ENCODE measurements at places on chromosomes 1 and 21.

GRCh38 chr1:98794196-98794886, 132.8 kb downstream of the SNX7 start:
- H3K4me3 ChIP-seq: no peak overlapping the region
- peak; percentile 26 for DNase-seq
- H3K4me1 ChIP-seq: peaks cover 6% of the 10 kb centered on the region
- no peaks in the 10 kb centered on the region for H3K36me3 ChIP-seq
- no peaks in the 10 kb centered on the region for H3K27me3 ChIP-seq

GRCh38 chr1:94807742-94808491, 12.2 kb upstream of the SLC44A3 start:
- peaks cover 9% of the 10 kb centered on the region for H3K27me3 ChIP-seq
- H3K4me1 ChIP-seq: peaks cover 5% of the 10 kb centered on the region
- no peaks in the 10 kb centered on the region for H3K36me3 ChIP-seq
- DNase-seq: no peak
- H3K4me3 ChIP-seq: no peak overlapping the region

DNA sequence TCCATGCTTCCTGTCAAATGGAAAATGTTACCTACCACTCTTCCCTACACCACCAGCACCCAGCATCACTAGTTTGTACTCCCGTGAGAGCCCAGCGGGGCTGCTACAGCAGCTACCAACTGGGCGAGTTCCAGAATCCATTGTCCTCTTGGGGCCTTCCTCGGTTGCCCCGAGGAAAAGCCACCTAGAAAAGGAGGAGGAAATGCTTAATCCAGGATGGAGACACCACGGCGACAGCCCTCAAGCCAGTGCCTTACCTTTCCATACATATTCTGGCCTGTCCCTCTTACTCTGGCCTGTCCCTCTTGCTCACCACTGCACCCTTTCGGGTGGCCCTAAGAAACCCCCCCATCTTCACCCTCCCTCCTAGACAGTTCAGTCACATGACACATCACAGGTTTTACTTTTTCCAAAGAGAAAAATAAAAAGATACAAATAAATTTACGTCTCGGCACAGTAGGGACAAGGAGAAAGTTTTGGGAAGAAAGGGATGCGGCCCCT, 478 bp downstream of the RIT1 start:
- peaks cover 10% of the 10 kb centered on the region for H3K4me1 ChIP-seq
- peak; percentile 5 for DNase-seq
- peak overlapping the region; percentile 99 for H3K27ac ChIP-seq
- H3K4me3 ChIP-seq: peak overlapping the region; percentile 98
- no peaks in the 10 kb centered on the region for H3K27me3 ChIP-seq

- DNase-seq: peak; percentile 7
- H3K4me3 ChIP-seq: no peak overlapping the region
- H3K36me3 ChIP-seq: no peaks in the 10 kb centered on the region
- H3K27ac ChIP-seq: no peak overlapping the region
- no peaks in the 10 kb centered on the region for H3K27me3 ChIP-seq
Observed at GRCh38 chr1:101506541-101507164, 269.8 kb downstream of the S1PR1 start.

DNA sequence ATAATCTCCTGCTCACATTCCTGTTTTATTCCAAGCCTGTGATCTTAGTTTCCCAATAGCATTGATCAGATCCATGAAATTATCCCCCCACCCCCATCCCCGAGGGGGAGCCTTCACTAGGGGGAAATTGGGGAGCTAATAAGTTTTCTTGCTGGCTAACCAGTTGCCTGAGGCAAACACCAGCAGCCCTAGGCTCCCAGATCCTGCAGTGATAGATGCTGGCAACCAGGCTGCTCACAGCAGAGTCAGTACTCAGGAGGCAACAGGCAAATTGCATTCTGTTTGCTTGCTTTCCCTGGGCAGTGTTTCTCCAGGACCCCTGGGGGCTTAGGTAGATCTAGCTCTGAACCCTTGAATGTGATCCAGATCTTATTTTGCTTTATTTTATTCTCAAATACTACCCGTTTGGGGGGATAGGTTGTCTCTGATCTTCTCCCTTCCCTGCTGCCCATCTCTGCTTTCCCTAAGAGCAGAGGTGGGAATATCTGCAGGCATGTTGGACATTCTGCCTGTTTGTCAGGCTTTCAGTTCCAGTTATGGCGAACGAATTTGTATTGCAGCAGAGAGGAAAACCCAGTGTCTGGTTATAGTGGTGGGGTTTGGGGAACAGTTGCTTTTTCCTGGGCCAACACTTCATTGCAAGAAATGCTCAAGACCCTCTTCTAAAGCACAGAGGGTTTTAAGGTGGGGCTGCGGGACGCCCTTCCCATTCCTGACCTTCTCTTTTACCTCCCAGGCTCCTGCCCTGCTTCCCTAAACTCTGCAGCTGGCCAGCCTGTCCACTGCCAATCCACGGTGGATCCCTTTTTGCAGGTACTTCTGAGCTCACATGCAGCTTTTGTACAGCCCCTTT, 289.8 kb upstream of the PLXNA2 start:
- peaks cover 3% of the 10 kb centered on the region for H3K27me3 ChIP-seq
- H3K36me3 ChIP-seq: no peaks in the 10 kb centered on the region
- no peaks in the 10 kb centered on the region for H3K4me1 ChIP-seq
- H3K27ac ChIP-seq: no peak overlapping the region
- no peak for DNase-seq
- H3K4me3 ChIP-seq: no peak overlapping the region

DNA sequence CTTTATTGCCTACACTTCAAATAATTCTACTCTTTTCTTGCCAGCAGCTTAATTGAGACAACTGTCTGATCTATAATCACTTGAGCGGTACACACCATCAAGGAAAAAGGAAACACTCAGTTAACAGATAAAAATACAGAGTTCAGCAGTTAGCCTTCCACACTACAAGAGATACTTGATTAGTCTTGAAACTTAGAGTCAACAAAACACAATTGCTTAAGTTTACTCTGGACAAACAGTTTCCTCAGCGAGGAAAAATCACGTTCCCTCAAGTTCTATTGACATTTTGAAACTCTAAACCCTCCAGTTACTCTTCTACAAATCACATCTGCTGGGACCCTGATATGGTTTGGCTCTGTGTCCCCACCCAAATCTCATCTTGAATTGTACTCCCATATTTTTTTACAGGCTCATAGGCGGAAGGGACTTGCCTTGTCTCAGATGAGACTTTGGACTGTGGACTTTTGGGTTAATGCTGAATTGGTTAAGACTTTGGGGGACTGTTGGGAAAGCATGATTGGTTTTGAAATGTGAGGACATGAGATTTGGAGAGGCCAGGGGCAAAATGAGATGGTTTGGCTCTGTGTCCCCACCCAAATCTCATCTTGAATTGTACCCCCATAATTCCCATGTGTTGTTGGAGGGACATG, 140.4 kb downstream of the CDC7 start:
- no peak overlapping the region for H3K4me3 ChIP-seq
- H3K36me3 ChIP-seq: peaks cover 1% of the 10 kb centered on the region
- no peaks in the 10 kb centered on the region for H3K4me1 ChIP-seq
- DNase-seq: no peak
- peaks cover 8% of the 10 kb centered on the region for H3K27me3 ChIP-seq
- no peak overlapping the region for H3K27ac ChIP-seq

DNA sequence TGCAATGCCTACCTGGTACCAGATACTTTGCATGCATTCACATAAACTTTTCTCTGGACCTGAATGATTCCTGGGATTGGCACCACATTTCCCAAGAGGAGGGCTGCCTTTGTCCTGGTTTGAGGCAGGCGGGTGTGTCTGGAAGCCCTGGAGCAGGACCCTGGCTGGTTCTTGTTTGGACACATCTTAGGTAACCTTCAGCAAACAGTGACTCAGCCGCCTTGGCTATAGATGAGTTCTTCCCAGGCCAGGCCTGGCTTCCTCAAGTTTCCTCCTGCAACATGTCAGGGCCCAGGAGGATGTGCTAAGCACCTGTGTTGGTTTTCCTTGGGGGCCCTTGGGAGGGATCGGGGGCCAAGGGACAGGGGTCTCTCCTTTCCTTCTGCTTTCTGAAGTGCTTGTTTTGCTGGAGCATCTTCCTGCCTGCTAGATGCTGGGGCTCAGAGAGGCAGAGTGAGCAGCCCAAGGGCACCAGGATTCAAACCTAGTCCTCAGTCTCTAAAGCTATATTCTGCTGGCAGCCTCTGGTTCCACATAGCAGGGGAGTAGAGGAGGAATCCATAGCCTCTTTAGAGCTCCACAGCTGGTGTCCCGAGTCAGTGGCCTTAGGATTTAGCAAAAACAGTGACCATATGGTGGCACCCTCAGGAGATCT, 38.2 kb downstream of the PAX7 start:
- H3K27me3 ChIP-seq: peaks cover 37% of the 10 kb centered on the region
- DNase-seq: no peak

DNA sequence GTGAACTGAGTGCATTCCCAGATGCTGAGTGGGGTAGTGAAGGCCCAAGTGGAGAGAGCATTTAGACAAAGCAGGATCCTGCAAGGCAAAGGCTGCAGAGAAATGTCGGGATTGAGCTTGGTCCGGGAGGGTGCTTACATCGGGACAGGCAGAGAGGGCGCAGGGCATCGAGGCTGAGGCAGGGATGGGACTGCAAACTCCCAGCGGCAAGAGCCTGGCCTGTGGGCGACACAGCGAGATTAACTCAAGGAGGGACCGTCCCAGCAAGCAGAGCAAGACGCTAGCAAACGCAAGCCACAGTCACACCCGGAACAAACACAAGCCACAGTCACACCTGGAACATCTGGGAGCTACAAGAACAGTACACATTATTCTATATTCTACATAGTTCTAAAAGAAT, 537.5 kb downstream of the KIF26B start:
- no peak overlapping the region for H3K4me3 ChIP-seq
- peaks cover 4% of the 10 kb centered on the region for H3K36me3 ChIP-seq
- H3K27ac ChIP-seq: no peak overlapping the region
- no peaks in the 10 kb centered on the region for H3K4me1 ChIP-seq
- DNase-seq: no peak
- H3K27me3 ChIP-seq: peaks cover 11% of the 10 kb centered on the region

DNA sequence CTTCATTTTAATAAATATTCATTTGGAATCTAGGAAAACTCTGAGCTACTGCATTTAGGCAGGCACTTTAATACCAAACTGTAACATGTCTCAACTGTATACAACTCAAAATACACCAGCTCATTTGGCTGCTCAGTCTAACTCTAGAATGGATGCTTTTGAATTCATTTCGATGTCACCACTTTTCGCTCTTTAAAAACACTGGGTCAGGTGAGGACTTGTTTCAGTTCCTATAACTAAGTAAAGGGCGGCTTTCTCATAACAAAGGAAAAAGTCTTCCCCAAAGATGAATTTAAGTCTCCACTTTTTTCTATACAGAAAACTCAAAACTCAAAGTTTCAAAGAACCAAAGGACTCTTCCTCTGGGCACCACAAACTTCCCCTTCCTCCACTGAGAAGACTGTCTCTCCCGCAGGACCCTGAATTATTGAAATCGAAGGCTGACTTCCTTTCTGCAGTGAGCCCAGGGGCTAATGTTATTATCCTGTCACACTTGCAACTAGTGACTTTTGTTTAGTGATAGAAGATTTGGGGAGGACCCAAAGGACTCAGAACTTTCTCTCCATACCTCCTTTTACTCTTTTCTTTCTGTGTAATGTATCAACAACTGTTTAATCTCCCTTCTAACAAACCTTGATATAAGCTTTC, 9.7 kb upstream of the DHX9 start:
- H3K4me3 ChIP-seq: peak overlapping the region; percentile 62
- H3K27me3 ChIP-seq: peaks cover 4% of the 10 kb centered on the region
- H3K36me3 ChIP-seq: no peaks in the 10 kb centered on the region
- no peak for DNase-seq

DNA sequence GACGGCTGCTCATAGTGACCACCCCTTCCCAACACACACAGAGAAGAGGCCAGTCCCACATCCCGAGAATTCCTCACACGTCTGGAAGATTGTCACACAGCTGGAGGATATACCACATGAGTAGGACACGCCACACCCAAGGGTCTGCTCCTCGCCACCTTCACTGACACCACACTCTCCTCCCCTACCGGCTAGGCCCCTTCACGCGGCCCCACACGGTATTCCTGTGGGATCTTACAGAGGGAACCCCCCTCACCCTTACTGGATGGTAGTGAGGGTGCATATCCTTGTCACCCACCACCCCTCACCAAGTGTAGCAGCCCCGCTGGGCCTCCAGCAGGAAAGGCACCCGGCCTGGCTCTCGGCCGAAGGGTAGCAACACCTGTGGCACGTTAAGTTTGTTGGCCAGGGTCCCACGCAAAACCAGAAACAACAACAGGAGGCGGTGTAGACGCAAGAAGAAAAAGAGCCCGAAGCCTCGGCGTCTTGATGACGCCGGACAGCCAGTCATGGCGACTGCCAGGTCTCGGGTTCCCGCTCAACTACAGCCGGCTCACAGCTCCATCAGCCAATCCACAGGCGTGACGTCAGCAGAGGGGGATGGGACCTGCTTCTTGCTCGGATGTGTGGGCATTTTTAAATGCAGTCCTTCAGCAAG, at the start of gene NUP210L:
Gene NUP210L, minus strand, starts transcription at position 540 of the 658 bp plus-strand sequence.
- H3K27me3 ChIP-seq: no peaks in the 10 kb centered on the region
- H3K4me3 ChIP-seq: no peak within 1 kb of the TSS
- peaks cover 24% of the 10 kb centered on the region for H3K4me1 ChIP-seq
- peaks cover 43% of the 10 kb centered on the region for H3K36me3 ChIP-seq
- no peak for DNase-seq

DNA sequence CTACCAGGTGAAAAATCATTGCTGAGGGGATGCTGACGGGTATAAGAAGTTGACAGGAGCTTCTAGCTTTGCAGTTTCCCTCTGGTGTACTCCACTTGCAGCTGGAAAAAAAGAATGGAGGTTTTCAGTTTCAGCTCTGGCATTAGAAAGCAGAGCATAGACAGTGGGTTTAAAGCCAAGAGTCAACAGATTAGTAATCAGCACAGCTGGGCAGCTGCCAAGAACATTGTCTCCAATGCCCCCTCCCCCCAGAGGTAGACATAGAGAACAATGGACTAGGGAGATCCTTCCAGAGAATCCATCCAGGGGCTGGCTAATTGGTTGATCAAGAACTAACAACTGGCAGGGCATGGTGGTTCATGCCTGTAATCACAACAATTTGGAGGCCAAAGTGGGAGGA, 10.1 kb upstream of the ZBTB8B start:
- no peaks in the 10 kb centered on the region for H3K4me1 ChIP-seq
- DNase-seq: no peak
- no peak overlapping the region for H3K27ac ChIP-seq
- H3K4me3 ChIP-seq: no peak overlapping the region

DNA sequence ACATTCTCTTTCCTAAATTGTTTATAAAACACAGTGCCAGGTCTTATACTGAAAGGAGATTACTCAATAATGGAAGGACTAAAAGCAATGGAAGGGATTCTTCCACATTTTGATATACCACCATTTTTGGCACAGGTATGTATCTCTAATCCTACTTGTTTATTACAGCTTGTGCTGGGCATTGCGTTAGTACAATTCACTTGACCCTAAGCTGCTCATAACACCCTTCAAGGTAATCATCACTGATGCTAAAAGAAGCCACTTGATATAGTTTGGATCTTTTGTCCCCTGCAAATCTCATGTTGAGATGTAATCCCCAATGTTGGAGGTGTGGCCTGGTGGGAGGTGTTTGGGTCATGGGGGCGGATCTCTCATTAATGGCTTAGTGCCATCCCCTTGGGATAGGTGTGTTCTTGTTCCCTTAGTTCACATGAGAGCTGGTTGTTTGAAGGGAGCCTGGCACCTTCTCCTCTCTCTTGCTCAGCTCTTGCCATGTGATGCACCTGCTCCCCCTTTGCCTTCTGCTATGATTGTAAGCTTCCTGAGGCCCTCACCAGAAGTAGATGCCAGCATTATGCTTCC, 71.1 kb downstream of the NIBAN1 start:
- H3K4me1 ChIP-seq: peaks cover 12% of the 10 kb centered on the region
- H3K27me3 ChIP-seq: peaks cover 4% of the 10 kb centered on the region
- no peak overlapping the region for H3K4me3 ChIP-seq
- DNase-seq: no peak
- peaks cover 4% of the 10 kb centered on the region for H3K36me3 ChIP-seq
- no peak overlapping the region for H3K27ac ChIP-seq
